ENCODE measurements at places on chromosomes 3 and 15. TPM values are rescaled to one million over a fixed set of nuclear protein-coding genes. Genes with fewer than 3 reads are reported as not detected.

GRCh38 chr15:74179101-74179841 is 5.8 kb downstream of the ISLR start:
- DNase-seq: peak; percentile 92

Gene CHRNB4
- 0.13 TPM for total RNA-seq

DNA sequence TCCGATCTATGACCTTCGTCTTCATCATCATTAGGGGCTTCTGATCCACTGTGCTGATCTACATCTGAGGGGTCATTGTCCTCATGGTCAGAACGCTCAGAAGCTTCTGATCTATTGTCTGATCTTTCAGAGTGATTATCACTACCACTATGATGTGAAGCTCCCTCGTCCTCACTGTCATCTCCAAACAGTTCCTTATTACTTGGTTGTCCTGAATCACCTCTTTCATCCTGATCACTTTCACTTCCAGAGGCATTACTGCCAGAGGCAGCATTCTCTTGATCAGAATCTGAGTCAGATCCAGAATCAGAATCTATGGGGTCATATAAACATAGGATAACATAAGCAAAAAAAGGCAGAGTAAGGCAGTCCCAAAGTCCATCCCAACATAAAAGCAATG is 5.4 kb downstream of the LEO1 start:
- DNase-seq: no peak

Gene PFKFB4
- 2.9 TPM for total RNA-seq

DNA sequence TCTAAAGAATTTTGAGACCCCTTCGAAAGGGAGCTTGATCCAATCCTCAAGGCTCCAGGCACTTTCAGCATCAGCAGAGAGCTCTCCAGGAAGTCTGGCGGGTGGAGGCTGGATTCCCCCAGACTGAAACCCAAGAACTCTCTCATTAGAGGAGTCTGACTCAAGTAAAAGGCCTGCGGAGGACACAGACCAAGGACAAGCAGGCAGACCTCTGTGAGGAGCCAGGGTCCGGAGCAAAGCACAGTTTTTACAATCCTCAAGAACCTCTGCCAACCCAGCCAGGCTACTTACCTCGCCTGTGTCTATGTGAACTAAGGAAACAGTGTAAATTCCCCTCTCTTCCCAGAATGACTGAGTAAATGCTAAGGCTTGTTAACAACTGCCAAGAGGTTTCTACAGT is 86.2 kb downstream of the FBN1 start:
- peak; percentile 36 for DNase-seq

GRCh38 chr3:62405135-62405534 is 31.8 kb upstream of the FEZF2 start:
- no peak for DNase-seq

Gene SCG3
- 0.15 TPM for total RNA-seq

Gene ZNF717
- 8.5 TPM for total RNA-seq

Gene GNAT1
- not detected for total RNA-seq

GRCh38 chr3:132209855-132210254 is 107.4 kb upstream of the ACP3 start:
- DNase-seq: no peak

DNA sequence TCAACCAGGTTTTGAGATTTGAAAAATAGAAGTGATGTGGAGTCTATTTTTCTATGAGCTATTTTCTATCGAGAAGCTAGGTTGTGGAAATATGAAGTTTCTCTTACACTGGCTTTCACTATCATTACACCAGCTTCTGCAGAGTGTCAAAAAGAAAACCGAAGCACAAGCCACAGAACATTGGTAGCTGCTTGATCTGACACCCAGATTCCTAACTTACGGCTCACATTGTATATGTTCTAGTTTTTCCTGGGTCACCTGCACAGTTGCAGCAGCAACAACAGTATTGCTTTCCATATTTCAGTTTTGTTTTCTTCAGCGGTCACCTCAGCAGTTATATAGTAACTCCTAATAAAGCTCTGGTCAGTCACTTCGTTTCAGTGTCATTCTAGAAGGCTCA is 790.1 kb downstream of the PLOD2 start:
- no peak for DNase-seq

GRCh38 chr15:87604857-87605446 is 651.6 kb downstream of the NTRK3 start:
- DNase-seq: no peak

Gene TF
- 111 TPM for total RNA-seq

Gene MAGI1
- 30.0 TPM for total RNA-seq

DNA sequence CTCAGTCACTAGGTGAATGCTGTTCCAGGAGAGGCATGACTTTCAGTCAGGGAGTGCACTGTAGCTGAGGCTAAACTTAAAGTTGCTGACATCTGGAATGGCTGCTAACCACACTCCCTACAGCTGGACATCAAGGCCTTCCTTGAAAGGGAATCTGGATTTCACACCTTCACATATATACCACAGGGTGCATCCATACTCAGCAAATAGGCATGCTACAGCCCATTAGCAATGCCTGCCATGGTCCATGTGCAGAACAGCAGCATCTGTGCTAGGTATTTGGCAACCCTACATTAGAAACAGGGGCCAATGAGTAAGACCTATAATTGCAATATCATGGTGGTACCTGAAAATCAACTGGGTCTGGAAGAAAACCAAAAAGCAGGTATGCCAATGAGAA is 74.8 kb downstream of the SNTN start:
- no peak for DNase-seq

DNA sequence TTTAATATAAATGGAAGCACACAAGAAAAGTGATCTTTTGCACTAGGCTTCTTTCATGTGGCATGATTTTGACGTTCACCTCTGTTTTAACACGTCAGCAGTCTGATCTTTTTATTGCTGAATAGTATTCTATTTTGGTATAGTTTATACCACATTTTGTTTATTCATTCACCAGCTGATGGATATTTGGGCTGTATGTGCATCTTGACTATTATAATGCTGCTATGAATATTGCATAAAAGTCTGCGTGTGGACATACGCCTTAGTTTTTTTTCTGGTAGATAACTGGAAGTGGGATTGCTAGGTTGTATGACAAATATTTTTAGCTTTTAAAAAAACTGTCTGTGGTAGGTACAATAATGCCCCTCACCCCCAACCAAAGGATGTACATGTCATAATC is 14.4 kb downstream of the NAA50 start:
- no peak for DNase-seq

- no peak for DNase-seq
Observed at GRCh38 chr3:71104121-71104541, 479.4 kb downstream of the FOXP1 start.

DNA sequence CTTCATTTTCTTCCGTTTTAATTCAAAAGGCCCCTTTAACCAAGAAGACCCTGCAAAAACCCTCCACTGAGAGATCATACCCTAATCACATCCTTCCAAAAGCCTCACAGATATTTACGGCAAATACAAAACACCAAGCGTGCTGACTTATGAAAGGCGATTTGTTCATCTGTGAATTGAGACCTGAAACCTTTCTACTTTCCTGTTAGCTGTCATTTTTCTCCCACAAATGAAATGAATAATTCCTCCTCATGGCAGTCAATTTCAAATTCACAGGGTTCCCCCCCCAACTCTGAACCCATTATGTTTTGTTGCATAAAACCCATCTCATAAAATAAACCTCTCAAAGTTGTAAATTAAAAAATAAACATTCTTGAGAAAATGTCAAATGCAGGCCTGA is 149.6 kb downstream of the PDZRN3 start:
- no peak for DNase-seq

Gene PARP15
- total RNA-seq: 1.5 TPM

DNA sequence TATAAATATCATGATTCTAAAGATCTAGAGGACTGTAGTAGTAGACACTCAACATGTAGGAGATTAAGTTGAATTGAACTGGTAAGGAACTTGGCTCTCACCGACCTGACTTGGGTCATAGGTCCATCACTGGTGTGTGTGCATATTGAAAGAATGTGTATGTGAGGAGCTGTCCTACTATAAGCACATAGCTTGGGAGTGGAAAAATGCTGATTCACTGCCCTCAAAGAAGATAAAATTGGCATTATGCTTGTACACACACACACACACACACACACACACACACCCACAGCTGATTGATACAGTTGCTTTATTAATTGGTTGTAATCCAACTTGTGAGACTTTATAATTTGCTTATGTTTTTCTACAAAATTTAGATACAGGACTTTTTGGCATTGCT is 411.0 kb upstream of the NR2F2 start:
- DNase-seq: no peak

Gene GPR176
- 4.8 TPM for total RNA-seq
